Cardiac atrium fibroblast (primary cell): ENCODE measurements at places on chromosomes 6 and 20. TPM values are rescaled to one million over a fixed set of nuclear protein-coding genes. Genes with fewer than 3 reads are reported as not detected.

Gene RAET1L
- not detected in 2 replicates for total RNA-seq

Gene ZNF831
- total RNA-seq: not detected in 2 replicates

Gene BMP6
- total RNA-seq: 30.6 and 43.1 TPM in 2 replicates

Gene MUCL3
- not detected in 2 replicates for total RNA-seq

Gene BPIFB4
- total RNA-seq: not detected in 2 replicates

Gene SLC35F1
- total RNA-seq: under 0.01 TPM in 1 of 2 replicates, not detected in the other

Gene SRSF3
- total RNA-seq: 85.2 and 110 TPM in 2 replicates

Gene PSMB8
- total RNA-seq: 28.3 and 40.8 TPM in 2 replicates

Gene BEND6
- total RNA-seq: 3.2 and 4.0 TPM in 2 replicates

Gene TINAG
- total RNA-seq: not detected in 2 replicates

Gene LIN28B
- total RNA-seq: not detected in 2 replicates

Gene ZNF311
- total RNA-seq: 0.97 and 1.1 TPM in 2 replicates

Gene TAGAP
- total RNA-seq: not detected in 2 replicates

Gene MAS1
- not detected in 2 replicates for total RNA-seq

Gene RPS6KA2
- total RNA-seq: 218 and 245 TPM in 2 replicates

Gene MYLK4
- total RNA-seq: 0.90 and 0.97 TPM in 2 replicates

Gene CCN6
- 0.16 TPM in 1 of 2 replicates, not detected in the other for total RNA-seq

Gene SGK2
- not detected in 2 replicates for total RNA-seq

Gene C6orf163
- 0.16 and 0.18 TPM in 2 replicates for total RNA-seq

Gene SLC17A3
- not detected in 2 replicates for total RNA-seq

Gene DDR1
- total RNA-seq: 30.7 and 36.5 TPM in 2 replicates

Gene CAP2
- total RNA-seq: 4.7 TPM in 2 replicates

Gene C6orf58
- not detected in 2 replicates for total RNA-seq

Gene MICB
- 7.2 and 7.9 TPM in 2 replicates for total RNA-seq
